ENCODE measurements at places on chromosomes 11 and 22.

DNA sequence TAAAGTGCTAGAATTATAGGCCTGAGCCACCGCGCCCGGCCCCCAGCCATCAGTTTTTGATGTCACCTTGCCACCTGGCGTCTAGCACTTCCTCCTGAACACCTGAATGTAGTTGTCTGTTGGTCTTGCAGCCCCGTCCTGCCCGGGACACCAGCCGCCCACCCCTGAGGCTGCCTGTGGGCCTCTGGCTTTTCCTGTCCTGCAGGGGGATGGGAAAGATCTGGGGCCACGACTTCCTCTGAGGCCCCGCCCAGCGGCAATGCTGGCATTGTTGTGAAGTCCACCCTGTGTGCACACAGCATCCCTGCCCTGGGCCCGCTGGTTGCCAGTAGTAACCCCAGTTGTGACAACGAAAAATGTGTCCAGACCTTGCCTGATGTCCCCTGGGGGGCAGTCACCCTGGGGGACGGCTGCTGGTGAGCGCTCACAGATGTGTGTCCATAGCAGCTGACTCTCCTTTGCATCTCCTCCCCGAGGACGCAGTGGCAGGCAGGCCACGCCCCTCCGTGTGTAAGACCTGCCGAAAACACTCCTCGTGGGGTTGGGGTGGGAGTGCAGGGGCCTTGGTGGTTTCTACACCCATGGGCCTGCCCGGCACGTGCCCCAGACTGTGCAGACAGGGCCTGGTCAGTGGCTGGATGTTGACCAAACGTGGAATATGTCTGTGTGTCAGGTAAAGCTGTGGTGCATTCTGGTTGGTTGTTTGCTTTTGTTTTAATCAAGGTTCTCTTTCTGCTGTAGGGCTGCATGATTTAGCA lies 6.8 kb downstream of the SELENOO start:
- no peak for DNase-seq

DNA sequence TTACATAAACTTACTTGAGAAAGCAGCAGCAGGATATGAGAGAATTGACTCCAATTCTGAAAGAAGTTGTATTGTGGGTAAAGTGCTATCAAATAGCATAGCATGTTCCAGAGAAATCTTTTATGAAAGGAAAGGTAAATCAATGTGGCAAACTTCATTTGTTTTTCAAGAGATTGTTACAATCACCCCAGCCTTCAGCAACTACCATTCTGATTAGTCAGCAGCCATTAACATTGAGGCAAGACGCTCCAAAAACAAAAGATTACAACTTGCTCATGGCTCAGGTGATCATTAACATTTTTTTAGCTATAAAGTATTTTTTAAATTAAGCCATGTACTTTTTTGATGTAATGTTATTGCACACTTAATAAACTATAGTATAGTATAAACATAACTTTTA lies 357.2 kb downstream of the TMEM135 start:
- no peak for DNase-seq

DNA sequence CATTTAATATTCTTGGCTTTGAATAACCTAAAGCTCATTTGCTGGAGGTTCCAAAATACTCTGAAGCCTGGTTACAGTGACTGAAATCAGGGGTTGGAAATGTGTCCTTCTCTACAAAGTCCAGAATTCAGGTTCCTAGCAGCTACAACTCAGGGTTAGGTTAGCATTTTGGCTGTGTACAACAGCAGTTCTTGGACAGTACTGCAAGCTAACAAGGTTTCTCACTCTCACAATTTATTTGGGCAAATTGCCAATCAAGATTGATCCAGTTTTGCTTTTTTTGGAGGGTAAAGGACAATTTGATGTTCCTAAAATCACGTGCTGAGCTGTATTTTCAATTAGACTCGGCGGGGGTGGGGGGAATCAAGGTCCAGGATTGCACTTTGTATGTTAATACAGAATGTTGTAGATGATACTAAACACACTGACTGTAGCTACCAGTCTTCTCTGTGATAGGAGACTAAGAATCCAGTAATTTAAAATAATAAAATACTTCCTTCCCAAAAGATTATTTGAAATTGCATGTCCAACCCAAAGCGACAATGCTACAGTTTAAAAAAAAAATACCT lies 49.7 kb upstream of the RAPSN start:
- DNase-seq: no peak

- DNase-seq: no peak
These were observed 506.5 kb downstream of the MN1 start for GRCh38 chr22:27295040-27295439.

- DNase-seq: no peak
These were observed 38.9 kb upstream of the CCDC89 start for GRCh38 chr11:85724748-85725465.

DNA sequence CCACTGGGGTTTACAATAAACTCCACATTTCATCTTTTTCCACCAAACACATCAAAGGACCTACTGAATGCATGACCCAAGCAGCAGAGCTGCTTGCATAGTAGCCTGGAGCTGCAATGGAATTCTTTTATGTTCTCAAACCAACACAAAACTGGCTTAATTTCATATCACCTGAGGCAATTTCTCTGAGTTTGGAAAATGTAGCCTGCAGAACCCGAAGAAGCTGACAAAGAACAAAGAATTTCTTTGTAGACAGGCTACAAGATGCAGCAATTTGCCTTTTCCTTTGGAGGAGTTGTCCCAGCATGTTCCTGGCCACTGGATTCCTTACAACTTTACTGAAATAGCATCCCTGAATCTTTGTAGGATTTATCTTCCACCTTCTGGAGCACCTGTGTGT lies 5.5 kb upstream of the TECTA start:
- DNase-seq: no peak

DNA sequence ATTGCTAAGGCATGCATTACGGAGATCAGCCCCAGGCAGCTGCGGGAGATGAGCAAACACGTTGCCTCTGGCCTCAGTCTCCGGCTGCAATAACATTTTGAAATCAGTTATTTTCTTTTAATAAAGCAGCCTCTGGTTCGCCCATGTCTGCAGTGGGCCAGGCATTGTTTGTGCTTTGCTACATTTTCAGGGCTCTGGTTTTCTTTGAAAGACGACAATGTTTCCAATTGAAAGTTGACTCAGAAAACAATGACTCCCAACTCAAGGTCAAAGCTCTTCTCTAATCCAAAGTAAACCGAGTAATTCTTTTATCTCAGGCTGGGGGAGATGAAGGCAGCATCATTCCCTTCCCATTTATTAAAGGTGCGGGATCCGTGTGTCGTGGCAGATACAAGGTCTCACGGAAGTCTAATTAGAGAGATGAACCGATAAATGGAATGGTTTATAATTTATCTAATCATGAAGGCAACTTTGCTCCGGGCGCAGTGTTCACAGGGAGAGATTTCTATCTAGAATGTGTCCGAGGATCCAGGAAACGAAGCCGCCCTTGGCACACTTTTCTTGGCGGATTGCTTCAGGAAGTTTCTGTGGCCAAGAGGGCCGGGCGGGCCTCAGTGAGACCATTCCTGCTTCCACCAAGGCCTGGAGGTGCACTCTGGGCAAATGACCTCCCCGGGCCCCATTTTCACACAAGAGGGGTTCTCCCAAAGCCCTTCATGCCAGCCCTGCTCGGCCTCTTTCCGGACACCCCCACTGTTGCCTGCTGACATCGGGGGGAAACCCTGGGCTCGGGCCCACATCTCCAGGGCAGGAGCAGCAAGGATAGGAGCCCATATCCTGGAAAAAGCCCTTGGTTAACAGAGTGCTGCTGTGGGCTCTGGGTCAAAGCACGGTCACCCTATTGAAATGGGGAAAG lies 811.4 kb downstream of the BRD1 start:
- DNase-seq: no peak

GRCh38 chr11:19920982-19921381 lies 208.3 kb downstream of the NAV2 start:
- no peak for DNase-seq

GRCh38 chr11:133697161-133697560 lies 148.2 kb downstream of the SPATA19 start:
- DNase-seq: no peak

GRCh38 chr22:41909310-41910049 lies 5.4 kb downstream of the SHISA8 start:
- DNase-seq: no peak

DNA sequence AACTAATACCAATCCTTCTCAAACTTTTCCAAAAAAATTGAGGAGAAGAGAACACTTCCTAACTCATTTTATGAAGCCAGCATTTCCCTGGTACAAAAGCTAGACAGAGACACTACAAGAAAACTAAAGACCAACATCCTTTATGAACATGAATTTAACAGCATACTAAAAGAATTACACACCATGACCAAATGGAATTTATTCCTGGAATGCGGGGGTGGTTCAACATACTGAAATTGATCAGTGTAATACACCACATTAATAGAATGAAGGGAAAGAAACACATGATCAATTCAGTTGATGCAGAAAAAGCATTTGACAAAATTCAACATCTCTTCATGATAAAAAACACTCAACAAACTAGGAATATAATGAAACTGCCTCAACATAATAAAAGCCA lies 148.1 kb downstream of the WNT7B start:
- DNase-seq: no peak

DNA sequence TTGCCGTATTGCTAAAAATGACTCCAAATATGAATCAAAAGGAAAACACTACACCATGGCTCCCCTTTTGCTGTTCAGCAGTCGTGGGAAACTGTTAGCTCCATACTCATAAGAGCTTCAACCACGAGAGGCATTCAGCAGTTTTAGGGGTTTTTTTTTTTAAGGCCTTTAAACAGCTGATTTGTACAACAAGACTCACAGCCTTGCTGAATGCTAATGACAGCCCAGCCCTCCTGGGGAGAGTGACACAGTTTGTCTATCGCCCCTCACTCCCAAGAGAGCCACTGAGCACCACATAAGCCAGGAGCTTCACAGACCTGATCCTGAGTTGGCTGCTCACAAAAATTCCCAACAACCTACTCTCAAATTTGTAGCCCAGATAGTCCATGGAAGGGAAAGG lies 32.4 kb downstream of the GALNT18 start:
- DNase-seq: no peak

DNA sequence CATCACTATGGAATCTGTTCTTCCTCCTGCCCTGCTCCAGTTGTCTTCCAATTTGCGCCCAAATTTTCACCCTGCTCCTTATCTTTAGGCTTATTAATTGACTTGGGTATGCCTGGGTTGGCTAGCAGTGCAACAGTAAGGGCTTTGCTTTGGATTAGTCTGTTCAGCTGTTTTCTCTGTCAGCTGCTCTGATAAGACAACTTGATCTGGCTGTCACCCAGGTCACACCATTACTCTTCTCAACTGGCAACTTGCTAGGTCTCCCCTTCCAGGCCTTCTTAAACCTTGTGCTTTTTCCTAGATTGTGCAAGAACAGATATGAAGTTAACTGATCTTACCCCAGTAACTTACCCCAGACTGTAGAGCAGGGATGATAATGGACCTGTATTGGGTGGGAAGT lies 357.8 kb upstream of the LARGE1 start:
- no peak for DNase-seq

DNA sequence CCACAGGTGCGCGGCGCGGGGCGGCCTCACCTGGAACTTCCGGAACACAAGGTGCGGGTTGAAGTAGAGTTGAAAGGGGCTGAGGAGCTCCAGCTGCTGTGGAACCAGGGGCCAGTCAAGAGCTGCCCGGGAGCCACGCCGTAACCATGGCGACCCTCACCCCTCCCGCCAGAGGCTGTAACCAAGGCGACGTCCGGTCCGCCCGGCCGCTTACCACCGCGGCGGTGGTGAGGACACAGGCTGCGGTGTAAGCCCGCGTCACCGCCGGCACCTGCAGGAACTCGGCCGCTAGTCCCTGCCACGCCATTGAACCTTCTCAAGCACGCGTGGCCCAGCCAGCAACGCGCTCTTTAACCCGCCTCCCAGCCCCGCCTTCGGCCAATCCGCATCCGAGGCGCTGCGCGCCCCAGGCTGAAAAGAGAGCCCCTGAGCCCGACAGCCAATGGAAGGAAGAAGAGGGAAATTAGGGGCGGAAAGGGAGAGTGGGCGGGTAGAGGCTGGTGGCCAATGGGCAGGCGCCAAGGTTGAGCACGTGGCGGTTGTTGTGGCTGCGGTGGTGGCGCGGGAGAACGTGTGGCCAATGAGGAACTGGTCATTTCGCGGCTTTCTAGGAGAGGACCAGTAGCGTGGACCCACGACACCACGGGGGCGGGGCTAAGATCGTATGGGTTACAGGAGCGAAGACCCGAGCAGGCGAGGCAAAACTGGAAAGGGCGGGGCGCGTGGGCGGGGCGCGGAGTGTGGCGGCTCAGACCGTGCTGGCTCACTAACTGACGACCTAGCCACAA lies at the start of gene DERL3:
Gene DERL3, minus strand, starts transcription at position 326 of the 788 bp plus-strand sequence. Its CDS starts 19 bp downstream, at position 307.
- peak; percentile 91 for DNase-seq

DNA sequence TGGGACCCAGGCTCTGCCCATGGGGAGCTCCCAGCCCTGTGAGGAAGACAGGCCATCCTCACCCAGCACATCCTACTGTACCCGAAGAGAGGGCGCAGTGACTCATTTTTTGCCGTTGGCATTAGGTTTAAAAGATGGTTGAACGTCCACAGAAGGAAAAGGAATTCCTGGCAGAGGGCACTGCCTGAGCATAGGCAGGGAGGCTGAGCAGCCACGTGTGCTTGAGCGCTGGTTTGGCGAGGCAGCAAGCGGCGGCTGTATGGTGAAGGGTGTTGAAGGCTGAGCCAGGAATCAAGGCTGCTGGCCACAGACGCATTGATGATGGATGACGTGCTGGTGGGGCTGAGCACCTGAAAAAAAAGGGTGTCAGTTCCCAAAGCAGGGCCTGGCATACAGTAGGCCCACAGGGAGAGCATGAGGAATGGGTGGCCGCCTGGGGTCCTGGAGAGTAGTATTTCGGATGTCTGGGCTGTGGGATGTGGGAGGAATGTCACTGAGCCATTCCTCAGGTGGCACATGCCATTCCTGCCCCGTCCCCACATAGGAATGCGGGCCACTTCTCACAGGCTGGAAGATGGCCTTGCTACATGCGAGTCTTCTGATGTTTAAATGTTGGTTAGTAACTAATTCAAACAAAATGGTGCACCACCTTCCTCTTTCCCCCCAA lies 112.5 kb downstream of the KIAA1671 start:
- no peak for DNase-seq

GRCh38 chr22:19722982-19723231 lies 432 bp upstream of the GP1BB start:
- DNase-seq: no peak

DNA sequence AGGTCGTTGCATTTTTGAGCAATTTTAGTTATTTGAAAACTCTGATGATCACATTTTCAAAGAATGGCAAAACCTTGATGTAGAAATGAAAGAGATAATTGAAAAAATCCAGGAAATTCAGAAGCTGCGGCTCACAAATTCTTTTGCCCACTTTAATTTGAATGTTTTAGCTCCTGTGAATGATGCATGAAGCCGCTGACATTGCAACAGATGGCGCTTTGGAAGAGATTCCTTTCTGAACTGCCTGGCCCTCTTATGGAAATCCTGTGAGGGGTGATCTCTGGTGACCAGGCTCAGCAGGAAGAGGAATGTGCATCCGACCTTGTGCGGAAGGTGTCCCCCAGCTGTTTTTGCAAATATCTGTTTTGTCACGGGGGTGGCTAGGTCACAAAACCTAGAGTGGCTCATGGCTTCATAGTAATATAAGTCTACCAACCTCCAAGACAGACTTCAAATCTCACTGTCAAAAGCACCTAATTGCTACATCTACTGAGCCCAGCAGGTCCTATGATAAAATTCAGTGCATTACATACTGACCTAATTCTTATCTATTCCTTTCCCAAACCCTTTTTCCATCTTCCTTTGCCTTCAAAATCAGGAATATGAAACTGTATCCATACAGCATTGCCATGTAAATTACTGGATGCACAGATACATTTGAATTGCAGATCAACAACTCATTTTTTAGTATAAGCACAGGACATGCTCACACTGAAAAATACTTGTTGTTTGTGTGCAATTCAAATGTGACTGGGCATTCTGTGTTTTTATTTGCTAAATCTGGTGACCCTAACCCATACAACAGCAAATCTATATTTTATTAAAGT lies 412.7 kb downstream of the ETS1 start:
- DNase-seq: no peak
